Stimulated activated CD8-positive, alpha-beta memory T cell treated with anti-CD3 and anti-CD28 coated beads, Interleukin-4, amount 100 ng/mL, for 4 hours (primary cell): ENCODE measurements at places on chromosomes 13 and 19.
A peak's percentile ranks its signal among the peaks of the same experiment; 100 is the strongest.

- no peak for DNase-seq
These were observed 7.0 kb downstream of the AP2A1 start for GRCh38 chr19:49773663-49774350.

- DNase-seq, result no peak
These were observed 7.0 kb downstream of the PPP5C start for GRCh38 chr19:46353730-46354528.

DNA sequence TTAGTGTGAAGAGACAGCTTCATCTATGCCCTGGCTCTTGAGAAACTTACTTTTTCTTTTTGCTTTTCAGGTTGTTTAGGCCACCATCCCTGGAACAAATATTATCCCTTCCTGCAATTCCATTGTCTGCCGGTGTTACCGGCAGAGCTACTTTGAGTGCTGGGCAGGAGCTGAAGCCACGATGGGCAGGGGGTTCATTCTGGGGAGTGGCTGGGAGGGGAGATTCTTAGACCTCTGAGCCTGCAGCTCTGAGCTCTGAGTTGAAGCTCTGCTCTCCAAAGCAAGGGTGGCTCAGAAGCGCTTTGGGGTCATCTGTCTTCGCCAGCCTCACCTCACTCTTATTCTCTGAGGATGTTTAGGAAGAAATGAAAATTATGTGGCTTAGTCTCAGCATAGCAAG is 1066.6 kb upstream of the SLC10A2 start:
- DNase-seq, result no peak

GRCh38 chr13:94622344-94622743 is 20.7 kb downstream of the GPR180 start:
- DNase-seq, result no peak

- no peak for DNase-seq
These were observed 32.8 kb upstream of the NANOS3 start for GRCh38 chr19:13844130-13844631.

DNA sequence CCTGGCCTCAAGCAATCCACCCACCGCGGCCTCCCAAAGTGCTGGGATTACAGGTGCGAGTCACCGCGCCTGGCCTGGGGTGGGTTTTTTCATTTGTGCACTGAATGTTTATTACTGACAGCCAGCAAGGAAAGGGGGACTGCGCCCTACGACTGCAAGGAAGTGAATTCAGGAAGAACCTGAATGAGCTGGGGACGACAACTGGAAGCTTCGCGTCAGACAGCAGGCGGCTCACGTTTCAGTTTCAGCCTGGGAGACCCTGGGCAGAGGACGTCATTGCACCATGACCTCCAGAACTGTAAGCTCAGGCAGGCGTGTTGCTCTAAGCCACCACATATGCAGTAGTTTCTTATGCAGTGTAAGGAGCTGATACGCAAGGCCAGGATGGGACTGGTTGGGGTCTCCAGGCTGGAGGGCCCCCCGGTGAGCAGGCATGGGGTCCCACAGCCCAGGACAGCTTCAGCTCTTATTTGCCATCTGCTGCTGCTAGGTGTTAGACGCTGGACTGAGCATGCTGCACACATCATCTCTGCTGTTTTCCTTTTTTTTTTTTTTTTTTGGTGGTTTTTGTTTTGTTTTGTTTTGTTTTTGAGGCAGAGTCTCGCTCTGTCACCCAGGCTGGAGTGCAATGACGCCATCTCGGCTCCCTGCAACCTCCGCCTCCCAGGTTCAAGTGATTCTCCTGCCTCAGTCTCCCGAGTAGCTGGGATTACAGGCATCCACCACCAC is 66.6 kb downstream of the GADD45B start:
- DNase-seq, result no peak

GRCh38 chr19:55365964-55366363 is 2.9 kb upstream of the GARIN5B start:
- DNase-seq, result no peak

DNA sequence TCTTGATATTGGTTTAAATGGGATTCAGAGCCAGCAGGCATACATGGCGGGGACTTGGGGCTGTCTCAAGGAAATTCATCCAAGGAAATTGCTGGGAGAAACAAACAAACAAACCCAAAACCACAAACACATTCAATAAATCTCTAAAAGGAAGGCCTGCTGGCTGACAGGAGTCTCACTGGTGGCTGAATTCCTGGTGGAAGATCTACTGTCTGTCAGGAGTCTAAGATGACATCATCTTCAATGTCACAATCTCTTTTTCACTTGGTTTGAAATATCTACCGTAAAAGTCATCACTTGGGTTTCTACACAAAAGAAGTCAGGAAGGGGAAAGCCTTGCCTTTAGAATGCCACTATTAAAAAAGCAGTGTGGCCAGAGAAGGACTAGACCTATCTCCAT is 87.9 kb downstream of the KLF5 start:
- DNase-seq, result no peak

GRCh38 chr13:98290261-98290660 is 113.2 kb upstream of the RNF113B start:
- no peak for DNase-seq

- DNase-seq, result no peak
These were observed 154.2 kb upstream of the MAB21L1 start for GRCh38 chr13:35630551-35631275.

DNA sequence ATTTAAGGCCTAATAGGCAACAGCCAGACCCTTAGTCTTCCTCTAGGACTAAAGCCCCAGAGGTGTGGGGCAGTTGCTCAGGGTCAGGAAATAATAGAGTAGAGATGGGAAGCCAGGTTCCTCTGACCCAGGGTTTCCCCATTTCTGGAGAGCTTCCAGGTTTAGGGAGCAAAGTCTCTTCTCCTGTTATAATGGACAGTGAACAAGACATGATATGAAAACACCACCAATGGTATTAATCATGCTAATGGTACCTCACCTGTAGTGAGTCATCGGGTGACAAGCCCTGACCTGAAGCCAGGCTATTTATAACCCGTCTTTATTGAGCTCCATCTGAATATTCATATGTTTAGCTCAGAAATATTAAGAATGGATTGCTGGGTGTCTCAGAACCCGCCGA is 24.6 kb downstream of the BICRA start:
- no peak for DNase-seq

GRCh38 chr13:98452851-98453843 is 123.8 kb downstream of the STK24 start:
- no peak for DNase-seq

GRCh38 chr19:48965806-48966540 is 864 bp downstream of the FTL start:
- peak; percentile 77 for DNase-seq

- DNase-seq, result no peak
These were observed 9.8 kb upstream of the CXCL17 start for GRCh38 chr19:42452590-42452989.

- no peak for DNase-seq
These were observed 29.9 kb downstream of the LAIR2 start for GRCh38 chr19:54532528-54532927.

GRCh38 chr19:32971012-32971595 is 654 bp downstream of the CEP89 start:
- no peak for DNase-seq

GRCh38 chr13:105272660-105273631 is 1262.5 kb downstream of the EFNB2 start:
- DNase-seq, result no peak

DNA sequence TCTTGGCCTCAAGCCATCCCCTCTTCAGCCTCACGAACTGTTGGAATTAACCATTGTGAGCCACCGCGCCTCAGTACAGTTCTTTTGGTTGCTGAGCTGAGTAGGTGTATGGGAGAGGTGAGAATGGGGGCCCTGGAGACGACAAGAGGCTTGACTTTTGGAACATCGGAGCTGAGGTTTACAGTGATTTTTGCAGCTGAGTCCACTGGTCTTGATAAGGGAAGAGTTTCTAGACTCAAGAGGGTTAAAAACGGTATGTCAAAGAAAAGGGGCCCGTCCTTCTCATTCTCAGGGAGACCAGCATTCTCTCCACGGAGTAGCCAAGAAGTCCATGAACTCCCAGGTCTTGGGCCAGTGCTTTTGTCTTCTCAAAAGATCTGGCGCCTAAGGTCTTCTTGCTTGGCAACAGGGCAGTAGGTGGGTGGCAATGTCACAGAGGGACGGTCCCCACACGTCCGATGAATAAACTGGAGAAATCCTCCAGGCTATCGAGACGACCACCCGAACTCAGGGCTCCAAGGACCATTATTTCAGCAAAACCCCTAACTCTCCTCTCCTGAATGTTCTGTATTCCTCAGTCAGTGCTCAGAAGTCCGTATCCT is 6.4 kb upstream of the QTRT1 start:
- no peak for DNase-seq

- no peak for DNase-seq
These were observed 35.2 kb upstream of the TUBGCP3 start for GRCh38 chr13:112623051-112623711.

GRCh38 chr19:39413911-39414608 is 1.6 kb downstream of the PLEKHG2 start:
- no peak for DNase-seq

DNA sequence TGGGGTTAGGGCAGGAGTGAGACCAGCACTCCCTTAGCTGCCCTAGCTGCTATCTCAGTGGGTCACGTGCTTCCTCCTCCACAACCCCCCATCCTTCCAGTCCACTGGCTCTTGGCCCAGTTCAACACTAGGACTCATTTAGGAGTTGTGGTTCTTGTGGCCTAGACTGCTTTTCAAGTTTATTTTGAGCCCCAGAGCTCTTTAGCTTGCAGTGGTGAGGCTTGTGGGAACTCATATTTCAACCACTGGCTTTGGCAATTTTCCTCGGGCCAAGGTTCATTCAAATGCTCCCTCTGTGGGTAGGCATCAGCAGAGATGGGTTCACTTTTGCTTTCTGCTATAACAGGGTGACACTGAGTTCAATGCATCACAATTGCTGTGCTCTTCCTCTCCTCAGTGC is 436.2 kb upstream of the SLITRK5 start:
- DNase-seq, result no peak

DNA sequence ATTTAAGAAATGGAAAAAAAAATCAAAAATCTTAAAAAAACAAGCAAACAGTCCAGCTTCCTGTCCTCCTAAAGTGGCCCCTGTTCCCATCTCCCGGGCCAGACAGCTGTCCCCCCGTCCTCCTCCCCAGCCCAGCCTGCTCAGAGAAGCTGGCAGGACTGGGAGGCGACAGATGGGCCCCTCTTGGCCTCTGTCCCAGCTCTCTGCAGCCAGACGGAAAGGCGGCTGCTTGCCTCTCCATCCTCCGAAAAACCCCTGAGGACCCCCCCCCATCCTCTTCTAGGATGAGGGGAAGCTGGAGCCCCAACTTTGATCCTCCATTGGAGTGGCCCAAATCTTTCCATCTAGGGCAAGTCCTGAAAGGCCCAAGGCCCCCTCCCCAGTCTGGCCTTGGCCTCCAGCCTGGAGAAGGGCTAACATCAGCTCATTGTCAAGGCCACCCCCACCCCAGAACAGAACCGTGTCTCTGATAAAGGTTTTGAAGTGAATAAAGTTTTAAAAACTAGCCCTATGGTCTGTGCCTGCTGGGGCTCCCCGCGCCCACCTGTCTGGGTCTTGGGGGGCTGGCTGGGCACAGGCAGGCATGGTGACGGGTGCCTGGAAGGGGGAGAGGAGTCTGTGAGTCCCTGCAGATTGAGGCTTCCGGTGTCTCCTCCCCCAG is 3.8 kb downstream of the GADD45GIP1 start:
- no peak for DNase-seq

- peak; percentile 84 for DNase-seq
These were observed 10.4 kb upstream of the JUND start for GRCh38 chr19:18291590-18292461.

DNA sequence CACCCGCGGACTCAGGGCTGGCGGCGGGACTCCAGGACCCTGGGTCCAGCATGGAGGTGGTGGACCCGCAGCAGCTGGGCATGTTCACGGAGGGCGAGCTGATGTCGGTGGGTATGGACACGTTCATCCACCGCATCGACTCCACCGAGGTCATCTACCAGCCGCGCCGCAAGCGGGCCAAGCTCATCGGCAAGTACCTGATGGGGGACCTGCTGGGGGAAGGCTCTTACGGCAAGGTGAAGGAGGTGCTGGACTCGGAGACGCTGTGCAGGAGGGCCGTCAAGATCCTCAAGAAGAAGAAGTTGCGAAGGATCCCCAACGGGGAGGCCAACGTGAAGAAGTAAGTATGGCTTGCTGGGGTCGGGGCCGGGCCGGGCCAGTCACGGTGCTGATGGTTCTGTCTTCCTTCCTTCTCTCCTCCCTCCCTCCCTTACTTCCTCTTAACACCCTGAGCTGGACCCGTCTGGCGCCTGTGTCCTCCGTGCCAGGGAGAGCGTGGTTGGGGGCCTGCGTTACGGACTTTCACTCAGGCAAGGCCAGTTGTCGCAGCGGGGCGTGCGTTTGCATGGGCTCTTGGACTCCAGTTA is 1.4 kb downstream of the STK11 start:
- no peak for DNase-seq

GRCh38 chr19:46932346-46932745 is 71.5 kb downstream of the ARHGAP35 start:
- no peak for DNase-seq

- DNase-seq, result no peak
These were observed 181.1 kb downstream of the TSHZ3 start for GRCh38 chr19:31168106-31168625.

- DNase-seq, result no peak
These were observed 770.6 kb downstream of the DACH1 start for GRCh38 chr13:71096421-71096820.

DNA sequence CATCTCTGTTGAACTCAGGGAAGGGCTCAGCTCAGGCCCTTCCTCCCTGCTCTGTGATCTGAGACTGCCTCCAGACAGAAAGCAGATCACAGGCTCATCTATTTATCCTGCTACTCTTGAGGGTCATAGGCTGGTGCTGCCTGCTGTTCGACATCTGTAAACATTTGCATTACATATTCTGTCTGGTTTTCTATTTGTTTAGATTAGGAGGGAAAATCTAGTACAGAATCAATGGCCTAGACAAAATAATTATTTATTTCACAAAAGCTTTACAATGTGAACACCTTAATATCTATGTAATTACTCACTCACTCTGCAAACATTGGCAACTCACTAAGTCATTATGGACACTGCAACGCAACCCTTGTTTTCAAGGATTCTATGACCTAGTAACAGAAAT is 43.0 kb downstream of the CEP89 start:
- DNase-seq, result no peak

- no peak for DNase-seq
These were observed 183.8 kb downstream of the KLF5 start for GRCh38 chr13:73242515-73243015.

DNA sequence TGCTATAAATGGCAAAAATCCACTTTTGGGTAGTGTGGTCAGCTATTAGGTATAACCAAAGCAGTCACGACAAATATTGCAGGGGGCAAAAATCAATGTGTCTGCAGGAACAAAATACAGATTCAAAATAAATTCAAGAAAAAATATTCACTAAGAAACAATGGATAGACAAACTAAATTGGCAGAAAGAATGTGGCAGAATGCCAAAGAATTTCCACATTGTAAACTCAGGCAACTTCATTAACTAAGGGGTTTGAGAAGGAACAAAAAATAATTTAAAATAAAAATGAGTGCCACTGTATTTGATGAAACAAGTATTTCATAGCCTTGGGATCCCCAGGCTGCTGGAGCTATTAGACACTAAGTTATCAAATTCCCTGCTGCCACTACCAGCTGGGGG is 193.1 kb downstream of the VWA8 start:
- DNase-seq, result no peak

DNA sequence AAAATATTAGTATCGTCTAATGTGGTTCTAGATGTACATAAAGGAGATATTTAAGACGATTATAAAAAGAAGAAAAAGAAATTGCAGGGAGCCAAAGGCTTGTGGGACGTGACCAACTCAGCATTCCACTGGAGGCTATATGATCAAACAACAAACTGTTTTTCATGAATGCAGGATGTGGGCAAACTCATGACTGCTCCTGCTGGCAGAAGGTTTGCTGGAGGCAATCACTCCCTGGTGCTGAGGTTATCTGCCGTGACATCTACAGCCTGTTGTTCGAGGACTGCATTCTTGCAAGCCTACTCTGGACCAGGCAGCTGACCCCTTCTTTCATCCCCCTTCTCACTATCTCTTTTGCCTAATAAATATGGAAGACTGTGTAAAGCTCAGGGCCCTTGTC is 518.1 kb downstream of the UQCRFS1 start:
- DNase-seq, result no peak
